ENCODE measurements at places on chromosomes 16 and 17.

- no peak for DNase-seq
Measured at GRCh38 chr17:43543771-43544575, 2.2 kb downstream of the ETV4 start.

GRCh38 chr16:89918453-89919347 is at the start of gene MC1R:
MC1R (plus strand) TSS chr16:89918862; CDS start chr16:89919259, 397 bp downstream.
- DNase-seq = no peak

GRCh38 chr16:4506450-4506849 is 30.3 kb downstream of the HMOX2 start:
- DNase-seq = peak; percentile 48

DNA sequence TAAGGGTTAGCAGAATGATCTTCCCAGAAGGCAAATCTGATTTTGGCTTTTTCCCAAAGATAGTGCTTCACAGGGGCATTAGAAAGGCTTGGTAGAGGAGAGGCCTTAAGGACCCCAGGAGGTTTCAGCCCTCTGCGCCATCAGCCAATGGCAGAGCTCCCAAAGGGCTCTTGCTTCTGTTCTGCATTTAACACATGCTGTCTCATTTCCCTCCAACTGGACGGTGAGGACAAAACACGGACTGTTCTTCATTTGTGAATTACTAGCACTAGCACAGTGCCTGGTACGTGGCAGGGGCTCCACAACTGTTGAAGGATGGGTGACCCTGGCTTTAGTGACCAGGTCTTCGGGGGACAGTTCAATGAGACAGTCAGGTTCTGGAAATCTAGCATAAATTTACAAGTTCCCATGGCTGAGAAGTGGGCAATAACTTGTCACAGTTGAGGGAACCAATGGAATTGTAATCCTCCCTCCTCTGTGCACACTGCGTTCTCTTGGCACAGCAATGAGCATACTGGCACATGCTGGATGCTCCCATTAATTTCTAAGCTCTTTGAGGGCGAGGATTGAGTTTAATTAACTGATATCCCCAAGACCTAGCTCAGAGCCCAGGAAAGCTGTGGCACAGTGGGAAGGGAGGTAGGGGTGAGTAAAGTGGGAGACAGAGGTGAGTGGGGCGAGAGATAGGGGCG is 45.4 kb downstream of the COG7 start:
- DNase-seq = no peak

- no peak for DNase-seq
Measured at GRCh38 chr16:24349320-24349719, 93.2 kb downstream of the CACNG3 start.

Data from ovary (tissue), 10 donors.